ENCODE measurements at places on chromosomes 7 and 10. TPM values are rescaled to one million over a fixed set of nuclear protein-coding genes. Genes with fewer than 3 reads are reported as not detected.

- no peak for DNase-seq
Observed at GRCh38 chr7:70214071-70214470, 615.8 kb downstream of the AUTS2 start.

DNA sequence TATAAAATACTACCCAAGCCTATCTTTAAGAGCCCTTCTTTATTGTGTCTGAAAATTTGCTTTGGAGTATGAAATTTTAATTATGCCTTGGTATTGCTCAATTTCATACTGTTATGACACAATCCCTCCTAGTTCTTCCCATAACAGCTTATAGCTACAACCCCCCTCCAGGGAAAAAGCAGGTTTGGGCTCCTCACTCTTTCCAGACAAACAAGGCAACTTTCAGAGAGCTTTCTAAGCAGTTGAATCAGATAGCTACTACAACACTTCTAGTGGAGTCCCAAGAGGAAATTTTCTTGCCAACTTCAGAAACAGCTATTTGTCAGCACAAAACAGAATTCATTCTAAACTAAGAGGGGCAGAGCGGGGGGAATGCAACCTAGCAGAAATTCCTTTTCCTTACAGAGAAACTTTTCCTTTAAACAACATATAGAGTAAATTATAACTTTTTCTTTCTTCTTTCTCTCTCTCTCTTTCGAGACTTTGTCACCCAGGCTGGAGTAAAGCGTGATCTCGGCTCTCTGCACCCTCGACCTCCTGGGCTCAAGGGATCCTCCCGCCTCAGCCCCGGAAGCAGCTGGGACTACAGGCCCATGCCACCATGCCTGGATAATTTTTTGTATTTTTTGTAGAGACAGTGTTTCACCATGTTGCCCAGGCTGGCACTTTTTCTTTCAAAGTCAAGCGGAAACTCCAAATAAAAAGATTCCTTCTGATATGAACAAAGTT, 26.0 kb upstream of the JMJD1C start:
- DNase-seq: no peak

DNA sequence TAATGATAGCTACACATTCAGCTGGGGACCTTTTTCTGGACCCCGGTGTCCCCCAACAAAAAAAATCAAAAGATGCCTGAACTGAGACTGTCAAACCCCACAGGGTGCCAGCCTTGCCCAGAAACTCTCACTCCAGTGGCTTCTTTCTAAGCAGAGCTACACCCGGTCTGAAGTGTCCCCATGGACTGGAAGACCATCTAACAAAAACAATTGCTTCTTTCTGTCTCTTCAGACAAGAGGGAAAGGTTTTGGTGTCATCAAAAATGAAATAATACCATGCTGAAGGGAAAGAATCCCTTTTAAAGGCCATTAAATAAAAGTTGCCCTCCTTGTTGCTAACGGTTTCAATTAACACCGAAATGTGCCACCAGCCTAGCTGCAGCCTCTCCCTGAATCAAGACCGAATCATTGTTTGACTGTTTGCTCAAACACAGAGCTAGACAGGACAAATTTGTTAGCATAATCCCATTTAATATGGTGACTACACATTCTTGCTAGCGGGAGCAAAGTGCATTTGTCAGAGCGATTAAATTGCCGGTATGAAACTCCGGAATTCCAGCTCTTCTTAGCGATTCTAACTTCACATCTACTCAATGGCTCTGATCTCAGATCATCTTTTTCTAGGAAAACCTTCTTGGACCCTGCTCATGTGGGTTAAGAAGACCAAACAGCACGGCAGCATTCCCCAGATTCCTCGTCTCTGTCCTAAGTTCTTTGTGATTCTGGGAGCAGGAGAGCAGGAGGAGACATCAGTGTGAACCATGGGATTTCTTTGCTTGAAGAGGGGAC, 397.5 kb upstream of the PRKCQ start:
- DNase-seq: no peak

DNA sequence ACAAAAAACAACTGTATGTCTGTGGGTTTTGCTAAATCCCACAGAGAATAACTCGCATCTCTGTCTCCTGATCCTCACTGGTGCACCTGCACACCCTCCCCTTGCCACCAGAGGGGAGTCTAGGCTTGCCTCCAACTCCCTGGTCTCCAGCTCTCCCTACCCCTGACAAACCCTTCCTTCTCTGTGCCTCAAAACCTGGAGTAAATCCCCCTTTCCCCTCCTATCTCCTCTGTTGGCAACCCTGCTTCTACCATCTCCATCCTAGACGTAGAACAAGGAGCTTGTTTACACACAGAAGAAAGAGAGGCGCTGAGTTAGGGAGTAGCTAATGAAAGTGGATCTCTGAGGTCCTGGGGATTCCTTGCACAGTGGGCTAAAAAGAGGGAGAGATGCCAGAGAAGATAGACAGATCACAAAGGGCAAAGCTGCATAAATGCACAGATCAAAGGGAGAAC, 6.0 kb downstream of the MBLAC1 start:
- DNase-seq: no peak

DNA sequence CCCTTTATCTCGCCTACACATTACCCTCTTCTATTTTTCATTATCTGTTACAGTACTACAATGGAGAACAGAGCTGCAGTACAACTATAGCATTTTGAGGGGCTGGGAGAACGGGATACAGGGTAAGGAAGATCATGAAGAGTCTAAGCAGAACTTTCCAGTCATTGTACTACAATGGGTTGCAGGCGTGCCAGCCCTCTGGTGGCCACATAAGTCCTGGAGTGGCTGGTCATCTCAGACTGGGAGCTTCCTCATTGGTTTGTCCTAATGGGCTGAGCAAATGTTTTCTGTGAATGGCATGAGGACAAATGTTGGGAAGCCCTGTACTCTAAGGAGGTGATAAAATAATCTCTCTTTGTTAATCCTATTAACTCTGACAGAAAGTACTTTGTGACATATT, 33.0 kb downstream of the TMEM106B start:
- no peak for DNase-seq

- no peak for DNase-seq
Observed at GRCh38 chr10:70328018-70328417, 44.2 kb upstream of the NPFFR1 start.

DNA sequence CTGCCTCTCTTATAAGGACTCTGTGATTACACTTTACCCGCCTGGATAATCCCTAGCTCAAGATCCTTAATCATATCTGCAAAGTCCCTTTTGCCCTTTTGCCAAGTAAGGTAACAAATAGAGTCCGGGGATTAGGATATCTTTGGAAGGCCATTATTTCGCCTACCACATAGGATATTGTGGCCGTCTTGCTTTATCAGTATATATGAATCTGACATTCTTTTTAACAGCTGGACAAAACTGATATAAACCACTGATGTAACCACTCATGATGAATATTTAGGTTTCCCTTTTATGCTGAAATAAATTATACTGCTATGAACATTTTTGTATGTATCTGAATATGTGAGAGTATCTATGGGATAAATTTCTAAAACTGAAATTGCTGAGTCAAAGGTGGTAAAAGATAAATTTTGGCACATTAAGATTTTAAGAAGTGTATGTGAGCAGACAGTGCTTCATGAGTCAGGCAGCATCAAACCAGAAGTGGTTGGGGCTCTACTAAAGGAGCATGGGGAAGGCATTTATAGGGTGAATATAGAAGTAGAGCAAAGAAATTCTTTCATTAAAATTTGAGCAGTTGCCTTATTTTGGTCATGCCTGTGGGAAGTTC, 44.7 kb downstream of the AVL9 start:
- no peak for DNase-seq

DNA sequence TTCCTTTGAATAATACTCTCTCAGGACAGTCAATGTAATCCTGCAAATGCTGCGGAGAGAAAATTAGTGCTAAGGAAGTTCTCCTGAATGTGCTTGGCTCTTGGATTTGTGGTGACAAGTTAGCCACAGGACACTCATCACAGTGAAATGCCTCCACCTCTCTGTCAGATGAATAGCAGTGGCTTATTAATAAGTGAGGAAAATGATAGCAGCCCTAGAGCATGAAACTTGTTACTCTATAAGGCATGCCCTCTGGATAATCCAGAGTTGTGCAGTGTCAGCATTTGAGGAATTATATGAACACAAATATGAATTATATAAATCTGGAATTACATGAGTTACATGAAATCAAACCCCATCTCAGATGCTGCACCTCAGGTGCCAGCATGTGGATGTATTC, 23.5 kb upstream of the TBX20 start:
- no peak for DNase-seq

- DNase-seq: no peak
Observed at GRCh38 chr7:100080907-100081534, 502 bp downstream of the ZNF3 start.

DNA sequence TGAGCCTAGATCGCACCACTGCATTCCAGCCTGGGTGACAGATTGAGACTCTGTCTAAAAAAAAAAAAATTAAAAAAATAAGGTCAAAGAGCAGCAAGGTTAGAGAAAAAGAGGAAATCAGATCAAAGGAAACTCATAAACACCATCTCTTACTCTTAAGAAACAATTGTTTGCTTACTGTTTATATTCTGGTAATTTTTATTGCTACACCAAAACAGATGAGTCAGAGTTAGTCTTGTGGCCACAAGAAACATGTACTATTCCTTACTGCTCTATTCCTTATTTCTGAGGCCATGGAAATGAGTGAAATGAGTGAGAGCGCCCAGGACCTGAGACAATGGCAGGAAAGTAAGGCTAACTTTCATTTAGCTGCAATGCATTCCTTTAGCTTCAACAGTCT, 387.3 kb downstream of the HPSE2 start:
- DNase-seq: no peak

GRCh38 chr7:139580435-139580834, 57.0 kb downstream of the CLEC2L start:
- DNase-seq: no peak

GRCh38 chr7:43385309-43385680, 197.6 kb upstream of the STK17A start:
- no peak for DNase-seq

DNA sequence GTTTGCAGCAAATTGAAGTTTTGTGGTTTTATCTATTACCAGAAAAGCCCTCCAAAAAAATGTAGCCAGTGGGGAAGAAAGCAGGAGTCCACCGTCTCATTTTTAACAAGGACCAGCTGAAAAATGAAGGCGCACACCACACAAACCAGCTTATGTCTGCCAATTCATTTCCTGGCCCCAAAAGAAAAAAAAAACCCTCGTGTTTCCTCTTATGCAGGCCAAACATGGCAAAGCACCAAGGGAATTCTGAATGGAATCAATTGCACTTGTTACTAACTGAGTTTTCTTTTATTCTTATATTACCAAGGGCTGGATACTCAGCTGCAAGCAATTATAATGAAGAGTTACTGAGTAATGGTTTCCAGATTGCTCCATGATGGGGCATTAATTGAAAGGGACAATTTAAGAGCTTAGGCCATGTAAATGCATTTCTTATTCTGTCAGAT, 428.3 kb upstream of the NPVF start:
- DNase-seq: no peak

DNA sequence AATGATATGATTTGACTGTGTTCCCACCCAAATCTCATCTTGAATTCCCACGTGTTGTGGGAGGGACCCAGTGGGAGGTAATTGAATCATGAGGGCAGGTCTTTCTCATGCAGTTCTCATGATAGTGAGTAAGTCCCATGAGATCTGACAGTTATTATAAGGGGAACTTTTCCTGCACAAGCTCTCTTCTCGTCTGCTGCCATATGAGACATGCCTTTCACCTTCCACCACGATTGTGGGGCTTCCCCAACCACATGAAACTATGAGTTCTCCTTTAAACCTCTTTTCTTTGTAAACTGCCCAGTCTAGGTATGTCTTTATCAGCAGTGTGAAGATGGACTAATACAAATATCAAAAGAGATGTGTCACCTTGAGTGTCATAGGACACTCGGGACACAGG, 502.7 kb upstream of the PODXL start:
- no peak for DNase-seq

GRCh38 chr7:156363751-156364150, 276.8 kb upstream of the RNF32 start:
- DNase-seq: no peak

DNA sequence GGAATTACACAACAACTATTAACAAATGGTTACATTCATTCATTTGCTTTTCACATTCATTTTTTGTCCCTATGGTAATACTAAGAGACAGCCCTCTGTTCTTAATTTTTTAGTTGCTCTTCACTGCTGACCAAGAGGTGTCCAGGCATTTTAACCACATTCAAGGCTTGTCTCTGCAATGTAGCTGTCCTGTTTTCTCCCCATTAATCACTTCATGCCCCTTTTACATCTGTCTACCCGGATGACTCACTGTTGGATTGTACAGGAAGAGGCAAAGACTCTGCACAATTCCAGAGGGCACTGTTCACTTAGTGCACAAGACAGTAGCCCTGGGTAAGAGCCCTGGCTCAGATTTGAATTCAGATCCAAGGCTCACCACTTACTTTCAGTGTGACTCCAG, 168.5 kb downstream of the NOC3L start:
- no peak for DNase-seq

- no peak for DNase-seq
Observed at GRCh38 chr10:78634389-78634815, 434.4 kb upstream of the ZMIZ1 start.

DNA sequence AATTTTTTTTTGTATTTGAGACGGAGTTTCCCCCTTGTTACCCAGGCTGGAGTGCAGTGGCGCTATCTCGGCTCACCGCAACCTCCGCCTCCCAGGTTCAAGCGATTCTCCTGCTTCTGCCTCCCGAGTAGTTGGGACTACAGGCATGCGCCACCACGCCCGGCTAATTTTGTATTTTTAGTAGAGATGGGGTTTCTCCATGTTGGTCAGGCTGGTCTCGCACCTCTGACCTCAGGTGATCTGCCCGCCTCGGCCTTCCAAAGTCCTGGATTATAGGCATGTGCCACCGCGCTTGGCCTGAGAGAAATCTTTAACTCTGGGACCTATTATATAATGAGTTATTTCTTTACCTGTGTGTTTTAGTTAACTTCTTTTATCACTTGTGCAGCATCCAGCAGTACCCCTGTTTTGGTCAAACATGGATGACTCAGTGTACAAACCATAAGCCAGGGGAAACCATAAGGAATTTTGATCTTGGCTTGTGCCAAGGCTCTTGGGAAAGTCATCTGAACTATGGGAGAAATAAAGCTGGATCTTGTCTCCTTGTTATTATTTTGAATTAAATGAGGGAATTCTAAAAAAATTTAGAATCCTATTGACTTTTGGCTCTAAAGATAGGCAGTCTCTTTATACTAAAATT, 23.6 kb upstream of the ZRANB1 start:
- no peak for DNase-seq

DNA sequence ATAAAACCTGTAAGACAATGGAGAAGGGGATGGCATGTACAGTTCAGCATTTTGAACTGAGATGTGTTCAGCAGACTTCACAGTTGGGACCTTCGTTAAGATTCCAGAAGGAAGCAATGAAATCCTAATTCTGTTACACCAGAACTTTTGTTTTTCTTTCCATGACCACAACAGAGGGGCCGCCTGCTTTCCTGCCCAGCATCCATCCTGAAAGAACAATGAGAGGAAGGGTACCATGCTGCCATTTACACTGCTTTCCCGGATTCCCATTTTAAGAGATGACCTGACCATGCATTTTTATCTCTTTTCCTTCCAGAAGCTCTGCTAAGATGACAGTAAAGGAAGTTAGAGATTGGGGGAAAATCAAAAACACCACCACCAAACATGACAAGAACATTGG, 92.7 kb downstream of the PIP4K2A start:
- DNase-seq: no peak

GRCh38 chr7:101457001-101457750, 94.5 kb downstream of the COL26A1 start:
- no peak for DNase-seq

The SDHAF3 gene
- total RNA-seq: 3.4 TPM

The OR2AE1 gene
- total RNA-seq: not detected

The PKD2L1 gene
- total RNA-seq: 0.24 TPM

The CUZD1 gene
- total RNA-seq: 1.4 TPM

The STK17A gene
- total RNA-seq: 15.4 TPM

The PPIF gene
- 141 TPM for total RNA-seq

The CYP26C1 gene
- total RNA-seq: 0.36 TPM

The ASB15 gene
- not detected for total RNA-seq

Data from omental fat pad (tissue), 4 donors.